ENCODE measurements at places on chromosomes 1 and 21.

GRCh38 chr1:115283681-115284146 is 54.3 kb downstream of the NGF start:
- no peak for DNase-seq

- DNase-seq, result no peak
These were observed 15.2 kb downstream of the ITPKB start for GRCh38 chr1:226723657-226724532.

GRCh38 chr1:241181471-241181870 is 175.5 kb downstream of the RGS7 start:
- no peak for DNase-seq

DNA sequence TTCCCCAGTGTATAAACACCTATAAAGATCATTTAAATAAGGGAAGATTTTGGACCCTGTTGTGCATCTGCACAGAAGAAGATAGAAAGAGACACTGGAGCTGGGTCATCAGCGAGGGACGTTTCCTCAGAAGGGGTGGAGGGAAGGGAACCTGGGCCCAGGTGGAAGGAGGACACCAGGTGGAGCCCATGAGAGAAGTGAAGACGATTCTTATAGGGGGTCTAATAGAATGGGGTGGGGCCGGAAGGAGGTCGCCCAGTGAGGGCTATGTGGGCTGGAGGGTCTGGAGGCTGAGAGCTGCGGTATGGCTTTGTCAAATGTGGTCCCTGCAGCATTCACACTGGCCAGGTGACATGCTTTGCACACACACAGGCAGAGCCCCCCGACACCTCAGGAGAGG is 13.7 kb downstream of the KIRREL1 start:
- DNase-seq, result no peak

GRCh38 chr1:156844102-156844501 is 14.8 kb downstream of the INSRR start:
- DNase-seq, result no peak

GRCh38 chr1:77424236-77424635 is 142.4 kb downstream of the AK5 start:
- no peak for DNase-seq

DNA sequence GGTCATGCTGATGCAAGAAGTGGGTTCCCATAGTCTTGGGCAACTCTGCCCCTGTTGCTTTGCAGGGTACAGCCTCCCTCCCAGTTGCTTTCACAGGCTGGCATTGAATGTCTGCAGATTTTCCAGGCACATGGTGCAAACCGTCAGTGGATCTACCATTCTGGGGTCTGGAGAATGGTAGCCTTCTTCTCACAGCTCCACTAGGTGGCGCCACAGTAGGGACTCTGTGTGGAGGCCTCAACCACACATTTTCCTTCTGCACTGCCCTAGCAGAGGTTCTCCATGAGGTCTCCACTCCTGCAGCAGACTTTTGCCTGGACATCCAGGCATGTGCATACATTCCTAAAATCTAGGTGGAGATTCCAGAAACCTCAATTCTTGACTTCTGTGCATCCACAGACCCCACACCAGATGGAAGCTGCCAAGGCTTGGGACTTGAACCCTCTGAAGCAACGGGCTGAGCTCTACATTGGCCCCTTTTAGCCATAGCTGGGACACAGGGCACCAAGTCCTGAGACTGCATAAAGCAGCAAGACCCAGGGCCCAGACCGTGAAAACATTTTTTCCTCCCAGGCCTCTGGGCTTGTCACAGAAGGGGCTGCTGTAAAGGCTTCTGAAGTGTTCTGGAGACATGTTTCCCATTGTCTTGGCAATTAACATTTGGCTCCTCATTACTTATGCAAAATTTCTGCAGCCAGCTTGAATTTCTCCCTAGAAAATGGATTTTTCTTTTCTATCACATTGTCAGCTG is 466.2 kb upstream of the PBX1 start:
- DNase-seq, result no peak

DNA sequence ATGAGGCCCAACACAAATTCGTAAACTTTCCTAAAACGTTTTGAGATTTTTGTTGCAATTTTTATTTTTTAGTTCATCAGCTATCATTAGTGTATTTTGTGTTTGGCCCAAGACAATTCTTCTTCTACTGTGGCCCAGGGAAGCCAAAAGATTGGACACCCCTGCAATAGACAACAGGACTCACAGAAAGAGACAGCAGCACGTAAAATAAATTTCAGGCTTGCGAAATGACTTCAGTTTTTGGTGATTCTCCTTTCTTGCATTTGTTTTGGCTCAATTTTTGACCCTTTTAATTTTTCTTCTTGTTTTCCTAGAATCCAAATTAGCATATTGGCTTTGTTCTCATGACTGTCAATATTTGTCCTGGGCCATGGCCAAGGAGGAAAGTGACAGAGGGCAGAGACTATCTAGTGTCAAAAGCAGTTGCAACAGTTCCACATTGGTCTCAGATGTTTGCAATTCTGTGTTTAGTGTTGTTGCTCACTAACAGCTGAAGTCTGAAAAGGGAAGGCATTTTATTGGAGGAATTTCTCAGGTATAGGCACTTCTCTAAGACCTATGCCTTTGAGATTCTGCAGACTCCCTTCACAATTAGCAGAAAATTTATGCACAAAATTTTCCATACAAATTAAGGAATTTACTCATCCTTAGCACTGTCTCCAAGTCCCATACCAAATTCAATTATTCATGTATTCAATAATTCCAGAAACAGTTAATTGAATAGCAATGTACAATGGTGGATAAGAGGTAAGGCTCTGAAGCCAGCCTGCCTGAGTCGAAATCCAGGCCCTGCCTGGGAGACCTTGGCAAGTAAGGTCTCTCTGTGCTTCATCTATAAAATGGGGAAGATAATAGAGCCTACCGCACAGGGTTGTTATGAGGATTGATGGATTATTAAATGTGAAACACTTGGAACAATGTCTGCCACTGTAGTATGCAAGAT is 160.9 kb upstream of the IVNS1ABP start:
- DNase-seq, result no peak

DNA sequence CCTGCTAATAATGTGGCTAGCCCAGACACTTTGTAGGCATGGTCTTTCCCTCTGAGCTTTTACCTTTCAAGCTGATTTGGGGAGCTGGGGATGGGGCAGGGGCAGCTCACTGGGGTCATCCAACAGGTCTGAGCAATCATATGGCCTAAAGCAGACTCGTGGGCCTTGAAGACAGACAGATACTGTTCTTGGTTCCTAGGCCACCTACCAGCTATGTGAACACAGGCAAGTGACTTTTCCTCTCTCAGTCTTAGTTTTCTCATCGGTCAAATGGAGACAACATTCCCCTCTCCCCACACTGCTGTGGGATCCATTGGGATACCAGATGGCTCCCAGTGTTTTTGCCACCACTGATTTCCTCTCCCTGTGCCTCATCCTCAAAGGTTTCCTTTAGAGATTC is 181.8 kb downstream of the RRAGC start:
- no peak for DNase-seq

GRCh38 chr1:6180707-6181311 is 688 bp upstream of the CHD5 start:
- DNase-seq, result no peak

DNA sequence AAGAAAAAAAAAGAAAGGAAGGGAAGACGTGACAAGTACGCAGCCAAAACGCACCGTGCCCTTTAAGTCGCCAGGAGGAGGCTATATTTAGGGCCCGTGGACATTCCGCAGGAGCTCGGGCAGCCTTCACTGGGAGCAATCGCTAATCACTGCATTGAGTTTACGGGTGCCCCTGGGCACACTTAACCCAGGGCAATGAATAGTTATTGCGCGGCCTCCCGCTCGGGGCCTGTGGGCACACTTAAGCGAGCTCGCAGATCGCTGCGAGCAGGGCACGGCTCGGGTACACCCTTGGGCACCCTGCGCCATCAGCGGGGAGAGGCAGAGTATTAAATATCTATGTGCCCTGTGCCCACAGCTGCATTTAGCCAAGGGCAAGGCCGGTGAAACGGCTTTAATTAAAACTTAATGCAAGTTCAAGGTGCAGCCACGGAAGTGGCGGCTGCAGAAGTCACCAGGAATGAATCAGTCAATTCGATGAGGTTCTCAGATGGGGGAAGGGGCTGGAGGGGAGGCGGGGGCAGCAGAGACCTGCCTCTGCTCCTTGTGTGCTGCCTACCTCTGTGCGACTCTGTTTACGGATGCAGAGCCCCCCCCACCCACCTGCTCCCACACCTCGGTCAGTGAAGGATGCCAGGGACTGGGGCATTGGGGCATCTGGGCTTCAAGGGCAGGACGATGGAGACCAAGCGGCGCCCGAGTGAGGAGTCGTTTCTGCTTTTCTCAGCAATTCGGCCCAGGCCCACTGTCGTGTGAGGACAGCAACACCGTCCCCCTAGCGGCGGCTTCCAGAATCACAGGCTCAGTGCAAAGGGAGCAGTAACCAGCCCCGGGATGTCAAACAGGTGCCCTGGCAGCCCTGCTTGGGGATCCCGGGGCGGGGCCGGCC is 51.8 kb upstream of the TARDBP start:
- peak; percentile 66 for DNase-seq

DNA sequence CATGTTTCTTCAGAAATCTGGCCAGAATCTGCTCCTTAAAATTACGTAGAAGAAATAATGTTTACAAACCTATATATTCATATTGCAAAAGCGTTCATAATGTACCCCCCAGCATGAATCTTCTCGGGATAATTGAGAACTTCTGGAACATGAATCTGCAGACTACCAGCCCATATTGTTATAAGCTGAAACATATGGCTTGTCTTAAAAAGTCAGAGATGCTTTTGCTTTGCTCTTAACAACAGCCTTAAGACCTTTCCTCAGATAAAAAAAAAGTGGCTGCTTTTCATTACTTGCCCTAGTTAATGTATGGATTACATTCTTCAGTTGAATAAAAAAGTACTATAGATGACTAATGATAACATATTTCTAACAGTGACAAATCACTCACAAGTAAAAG is 15.0 kb upstream of the ZZZ3 start:
- no peak for DNase-seq

GRCh38 chr1:21655748-21656147 is 13.4 kb downstream of the RAP1GAP start:
- no peak for DNase-seq

GRCh38 chr21:18529254-18529653 is 125.7 kb upstream of the TMPRSS15 start:
- no peak for DNase-seq

Measured in stimulated activated CD8-positive, alpha-beta memory T cell treated with anti-CD3 and anti-CD28 coated beads, Interleukin-7, amount 100 ng/mL, for 1 hour (primary cell).